D721Med (cell line): ENCODE measurements at places on chromosomes 1 and 21.

DNA sequence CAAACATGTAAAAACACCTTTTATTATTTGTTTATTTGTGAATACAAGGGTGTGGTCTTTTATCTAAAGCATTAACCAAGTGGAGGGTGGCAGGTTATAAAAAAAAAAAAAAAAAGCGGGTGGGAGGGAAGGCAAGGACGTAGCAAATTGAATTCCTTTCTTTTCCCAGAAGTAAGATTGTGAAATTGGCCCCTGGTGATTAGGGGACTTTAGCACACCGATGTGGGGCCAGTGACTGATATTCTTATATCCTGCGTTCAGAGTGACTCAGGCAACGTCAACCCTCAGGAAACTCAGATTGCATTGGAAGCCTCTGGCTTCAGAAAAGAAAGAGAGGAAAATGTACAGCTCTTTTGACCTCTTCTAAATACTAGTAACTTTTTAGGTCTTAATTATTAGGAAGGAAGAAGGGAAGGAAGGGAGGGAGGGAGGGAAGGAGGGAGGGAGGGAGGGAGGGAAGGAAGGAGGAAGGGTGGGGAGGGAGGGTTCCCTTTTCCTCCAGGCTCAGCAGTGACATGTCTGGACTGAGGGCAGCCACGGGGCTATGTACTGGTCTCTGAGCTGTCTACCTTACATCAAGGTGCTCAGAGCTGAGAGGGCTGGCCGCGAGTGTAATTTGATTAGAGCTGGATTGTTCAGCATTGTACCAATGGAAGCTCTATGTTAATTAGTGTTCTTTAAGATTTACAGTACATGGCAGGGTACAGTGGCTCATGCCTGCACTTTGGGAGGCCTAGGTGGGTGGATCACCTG, 30.2 kb downstream of the EVA1C start:
- DNase-seq, result no peak

DNA sequence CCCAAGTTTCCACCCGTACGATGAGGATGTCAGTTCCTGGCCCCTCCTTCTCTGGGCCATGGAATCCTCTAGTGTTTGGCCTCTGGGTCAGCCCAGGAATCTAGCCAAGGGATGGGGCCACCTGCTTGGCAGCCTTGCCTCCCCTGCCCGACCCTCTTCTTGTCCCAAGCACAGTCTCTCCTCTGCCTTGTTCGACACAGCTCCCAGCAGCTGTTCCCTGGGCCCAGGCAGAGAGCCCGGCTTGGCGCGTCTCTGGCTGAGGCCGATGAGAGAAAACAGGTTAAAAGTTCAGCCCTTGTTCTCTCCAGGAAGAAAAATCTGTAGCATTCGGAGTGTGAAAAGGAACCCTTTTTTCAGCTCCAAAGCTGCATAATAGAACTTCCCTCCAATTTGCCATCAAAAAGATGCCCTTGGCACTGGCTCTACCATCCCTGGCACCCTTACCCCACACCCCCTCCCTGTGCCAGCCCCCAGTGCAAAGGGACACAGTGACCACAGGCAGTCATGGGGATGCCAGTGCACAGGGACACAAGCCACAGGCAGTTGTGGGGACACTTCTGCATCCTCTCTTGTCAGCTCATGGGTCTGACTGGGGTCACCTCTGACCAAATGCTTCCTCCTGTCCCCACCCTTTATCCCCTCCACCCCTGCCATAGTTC, 68.4 kb downstream of the EPHB2 start:
- no peak for DNase-seq

- DNase-seq, result no peak
Observed at GRCh38 chr1:114114185-114115094, 39.2 kb downstream of the SYT6 start.

GRCh38 chr1:107298526-107298925, 157.7 kb downstream of the NTNG1 start:
- DNase-seq, result no peak

DNA sequence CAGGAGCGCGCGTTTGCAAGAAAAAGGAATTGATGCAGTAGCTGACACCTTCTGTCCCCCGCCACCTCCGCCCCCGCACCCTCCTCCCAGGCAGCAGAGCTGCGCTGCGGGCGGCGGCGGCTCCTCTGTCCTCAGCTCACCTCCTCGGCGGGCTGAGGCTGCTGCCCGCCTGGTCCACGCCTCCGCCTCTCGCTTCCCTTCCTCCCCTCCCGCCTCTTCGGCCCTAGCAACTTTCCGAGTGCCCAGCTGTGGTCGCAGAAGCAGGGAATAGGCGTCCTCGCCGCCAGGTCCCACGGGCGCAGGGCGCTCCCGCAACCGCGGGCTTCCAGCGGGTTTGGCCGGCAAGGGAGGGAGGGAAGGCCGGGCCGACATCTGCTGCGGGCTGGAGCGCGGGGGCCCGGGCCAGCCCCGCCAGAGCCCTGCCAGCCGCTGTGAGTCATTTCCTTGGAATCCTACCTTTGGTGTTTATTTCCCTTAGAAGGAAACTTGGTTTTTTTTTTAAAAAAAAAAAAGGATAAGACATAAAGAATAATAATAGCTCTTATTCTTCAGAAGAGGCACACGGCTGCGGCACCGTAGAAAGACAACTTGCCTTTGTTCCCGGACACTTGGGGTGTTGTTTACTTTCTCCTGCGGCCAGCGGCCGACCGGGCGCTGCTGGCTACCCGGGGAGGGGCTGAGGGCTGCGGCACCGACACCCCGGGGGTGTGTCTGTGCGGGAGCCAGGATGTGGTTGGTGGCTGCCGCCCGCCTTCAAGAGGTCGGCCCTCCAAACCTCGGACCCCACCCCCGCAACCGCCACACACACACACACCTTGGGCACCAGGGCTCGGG, 1.1 kb downstream of the SERTAD4 start:
- no peak for DNase-seq

- no peak for DNase-seq
Observed at GRCh38 chr1:94068999-94069918, 51.7 kb downstream of the ABCA4 start.

DNA sequence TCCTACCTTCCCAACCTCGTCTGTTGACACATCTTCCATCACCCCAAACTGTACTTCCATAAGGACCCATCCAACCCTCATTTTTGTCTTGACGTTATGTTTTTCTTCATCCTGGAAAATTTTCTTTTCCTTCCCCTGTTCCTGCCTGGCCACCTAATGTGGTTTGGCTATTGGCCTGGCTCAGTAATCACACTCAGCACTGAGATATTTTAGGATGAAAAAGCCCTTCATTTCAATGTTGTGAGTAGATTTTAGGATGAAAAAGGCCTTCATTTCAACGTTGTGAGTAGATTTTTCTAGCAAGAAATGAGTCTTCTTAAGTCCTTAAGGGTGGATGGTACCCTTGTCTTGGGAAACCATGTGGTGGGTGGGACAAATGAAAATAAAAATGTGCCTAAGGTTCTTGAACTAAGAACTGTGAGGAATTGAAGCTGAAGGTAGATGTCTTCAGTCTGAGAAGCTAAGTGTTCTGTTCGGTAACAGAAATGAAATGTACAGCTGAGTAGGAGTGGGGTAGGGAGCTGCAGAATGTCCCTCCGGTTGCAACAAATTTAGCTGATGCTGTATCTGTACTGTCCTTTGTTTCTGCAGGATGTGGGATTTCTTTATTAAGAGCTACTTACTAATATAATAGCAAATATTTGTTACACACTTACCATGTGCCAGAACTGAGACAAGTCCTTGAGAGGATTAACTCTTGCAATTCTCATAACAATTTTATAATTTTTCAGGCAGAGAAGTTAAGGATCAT, 36.1 kb downstream of the DNTTIP2 start:
- DNase-seq, result no peak

DNA sequence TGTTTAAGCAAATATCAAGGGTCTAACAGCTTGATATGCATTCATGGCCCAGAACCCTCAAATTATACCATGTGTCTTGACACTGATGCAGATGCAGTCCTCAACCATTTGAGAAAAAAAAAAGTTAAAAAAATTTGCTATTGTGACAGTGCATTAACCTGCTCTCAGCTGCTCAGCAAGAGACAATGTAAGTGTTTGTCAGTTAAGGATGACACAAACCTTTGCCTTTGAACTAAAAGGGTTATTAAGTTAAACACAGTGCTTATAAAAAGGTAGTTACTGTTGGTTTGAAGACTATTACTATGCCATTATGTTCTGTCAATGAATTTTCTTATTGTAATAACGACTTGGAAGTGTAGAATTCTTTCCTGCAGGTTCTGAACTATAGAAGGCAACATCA, 655.6 kb upstream of the NEGR1 start:
- DNase-seq, result no peak

DNA sequence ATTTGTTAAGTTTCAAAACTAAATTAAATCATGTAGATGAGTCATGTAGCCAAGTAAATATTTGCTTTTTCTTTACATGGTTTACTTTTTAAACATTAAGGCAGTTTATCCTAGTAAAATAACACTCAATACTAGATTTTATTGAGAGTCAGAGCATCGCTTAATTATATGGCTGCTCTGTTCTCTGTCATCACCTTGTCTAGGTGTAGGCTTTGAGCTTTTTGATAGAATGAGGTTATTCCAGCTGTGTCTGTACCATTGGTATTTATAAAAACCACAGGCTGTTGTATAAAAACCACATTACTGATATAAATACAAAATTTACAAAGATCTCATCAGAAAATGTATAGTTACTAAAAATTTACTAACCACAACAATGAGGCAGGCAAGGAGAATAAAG, 42.5 kb upstream of the GPR52 start:
- no peak for DNase-seq

DNA sequence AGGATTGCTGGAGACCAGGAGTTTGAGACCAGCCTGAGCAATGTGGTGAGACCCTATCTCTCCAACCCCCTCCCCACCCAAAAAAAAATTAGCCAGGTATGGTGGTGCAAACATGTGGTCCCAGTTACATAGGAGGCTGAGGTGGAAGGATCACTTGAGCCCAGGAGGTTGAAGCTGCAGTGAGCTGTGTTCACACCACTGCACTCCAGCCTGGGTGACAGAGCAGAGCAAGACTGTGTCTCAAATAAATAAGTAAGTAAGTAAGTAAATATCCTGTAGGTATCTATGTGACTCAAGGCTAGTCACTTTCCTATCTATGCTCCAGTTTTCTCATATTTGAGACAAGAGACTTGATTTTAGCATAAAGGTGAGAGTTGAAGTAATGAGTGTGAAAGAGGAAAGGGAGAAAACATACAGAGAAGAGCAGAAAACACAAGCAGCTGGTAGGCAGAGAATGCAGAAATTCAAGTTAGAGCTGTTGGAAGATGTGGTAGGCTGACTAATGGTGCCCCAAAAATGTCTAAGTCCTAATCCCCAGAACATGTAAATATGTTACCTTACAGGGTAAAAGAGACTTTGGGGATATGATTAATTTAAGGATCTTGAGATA, 7.5 kb downstream of the PPP1R12B start:
- DNase-seq, result no peak

DNA sequence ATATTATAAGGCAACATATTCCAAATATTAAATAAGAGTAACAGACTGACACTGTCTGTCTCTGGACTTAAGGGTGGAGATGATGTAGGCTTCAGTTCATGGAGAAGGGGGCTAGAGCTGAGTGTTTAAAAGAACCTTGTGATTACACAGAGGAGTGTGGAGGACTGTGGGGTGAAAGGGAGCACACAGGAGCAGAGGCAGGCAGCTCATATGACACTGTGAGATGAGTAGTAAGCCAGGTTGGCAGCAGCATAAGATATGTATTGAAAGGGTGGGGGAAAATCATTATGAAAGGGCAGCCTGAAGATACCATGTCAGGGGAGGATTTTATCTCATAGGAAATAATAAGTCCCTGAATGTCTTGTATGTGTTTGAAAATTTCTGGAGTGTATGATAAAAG, 104.5 kb downstream of the AK5 start:
- DNase-seq, result no peak

- no peak for DNase-seq
Observed at GRCh38 chr1:190904091-190904695, 426.5 kb upstream of the BRINP3 start.

DNA sequence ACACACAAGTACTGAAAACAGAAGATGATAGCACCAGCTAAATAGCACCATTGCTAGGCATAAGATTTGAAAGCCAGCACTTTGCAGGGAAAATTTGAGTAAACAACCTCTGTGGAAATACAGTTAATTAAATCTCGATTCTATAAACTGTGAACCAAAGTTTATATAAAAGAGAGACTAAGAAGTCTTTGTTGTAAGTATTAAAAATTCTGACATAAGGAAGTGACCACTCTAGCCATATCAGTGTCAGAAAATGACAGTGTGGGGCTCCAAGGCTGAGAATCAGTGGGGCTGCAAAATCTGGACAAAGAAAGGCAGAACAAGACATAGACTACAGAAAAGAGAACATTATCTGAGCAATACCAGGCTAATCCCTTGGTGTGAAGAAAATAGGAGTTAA, 292.2 kb downstream of the ST6GALNAC3 start:
- no peak for DNase-seq

GRCh38 chr21:46181436-46181835, 2.8 kb downstream of the SPATC1L start:
- DNase-seq, result no peak

DNA sequence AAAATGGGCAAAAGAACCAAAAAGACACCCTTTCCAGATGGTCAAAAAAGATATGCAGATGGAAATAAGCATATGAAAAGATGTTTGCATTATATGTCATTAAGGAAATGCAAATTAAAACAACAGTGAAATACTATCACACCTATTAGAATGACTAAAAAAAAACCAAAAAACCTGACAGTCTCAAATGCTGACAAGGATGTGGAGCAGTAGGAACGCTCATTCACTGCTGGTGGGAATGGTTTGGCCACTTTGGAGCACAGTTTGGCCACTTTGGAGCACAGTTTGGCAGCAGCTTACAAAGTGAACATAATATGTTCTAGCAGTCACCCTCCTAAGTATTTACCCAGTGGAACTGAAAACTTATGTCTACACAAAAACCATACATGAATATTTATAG, 105.0 kb upstream of the ARTN start:
- no peak for DNase-seq

GRCh38 chr21:30117631-30118030, 49.0 kb downstream of the CLDN17 start:
- no peak for DNase-seq

DNA sequence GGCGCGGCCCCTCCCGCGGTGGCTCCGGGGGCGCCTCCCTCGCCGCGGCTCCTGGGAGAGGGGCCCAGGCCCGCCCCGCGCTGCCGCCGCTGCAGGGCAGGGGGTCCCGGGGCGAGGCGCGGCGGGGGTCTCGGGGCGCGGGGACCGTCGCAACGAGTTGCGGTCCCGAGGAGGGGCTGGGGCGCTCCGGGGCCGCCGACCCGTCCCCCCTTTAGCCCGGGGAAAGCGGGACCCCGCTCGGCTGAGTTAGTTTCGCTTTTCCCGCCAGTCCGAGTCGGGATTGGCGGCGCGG, 493 bp downstream of the SPSB1 start:
- DNase-seq, result no peak

- no peak for DNase-seq
Observed at GRCh38 chr21:20308586-20309315, 689.5 kb upstream of the NCAM2 start.

- no peak for DNase-seq
Observed at GRCh38 chr1:9816199-9816598, 7.6 kb downstream of the CLSTN1 start.

GRCh38 chr1:45243476-45244343, 37.3 kb upstream of the ZSWIM5 start:
- no peak for DNase-seq
